ENCODE measurements at places on chromosomes 6 and 20.
A peak's percentile ranks its signal among the peaks of the same experiment; 100 is the strongest.

DNA sequence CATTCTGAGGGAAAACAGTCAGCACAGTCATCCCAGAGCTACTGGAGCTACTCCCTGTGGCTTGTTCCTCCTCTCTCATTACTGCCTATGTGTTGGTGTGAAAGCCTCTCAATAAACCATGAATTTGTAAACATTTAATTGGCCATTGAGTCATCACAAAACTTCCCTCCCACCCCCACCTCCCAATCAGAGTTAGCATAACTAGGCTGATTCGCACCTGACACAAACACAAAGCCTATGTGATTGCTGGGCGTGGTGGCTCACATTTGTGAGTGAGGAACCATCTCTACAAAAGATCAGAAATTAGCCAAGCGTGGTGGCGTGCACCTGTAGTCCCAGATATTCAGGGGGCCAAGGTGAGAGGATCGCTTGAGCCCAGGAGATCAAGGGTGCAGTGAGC is 17.1 kb upstream of the SNTA1 start:
- DNase-seq, result no peak

DNA sequence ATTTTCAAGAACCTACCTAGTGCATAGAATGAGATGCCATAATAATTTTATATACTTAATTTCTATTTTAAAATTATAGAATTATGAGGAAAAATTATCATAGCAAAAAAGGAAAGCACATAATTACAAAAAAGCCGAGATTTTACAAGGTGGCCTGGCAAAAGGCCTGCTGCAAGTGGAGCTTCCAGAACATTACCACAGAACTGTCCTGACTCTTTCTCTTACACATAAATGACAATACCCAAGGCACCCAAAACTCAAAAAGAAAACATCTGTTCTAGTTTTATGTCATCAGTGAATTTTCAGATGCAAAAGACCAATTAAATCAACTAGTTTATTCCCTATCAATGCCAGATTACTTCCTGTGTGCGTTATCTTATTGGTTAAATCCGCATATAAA is 74.2 kb downstream of the FILIP1 start:
- no peak for DNase-seq

DNA sequence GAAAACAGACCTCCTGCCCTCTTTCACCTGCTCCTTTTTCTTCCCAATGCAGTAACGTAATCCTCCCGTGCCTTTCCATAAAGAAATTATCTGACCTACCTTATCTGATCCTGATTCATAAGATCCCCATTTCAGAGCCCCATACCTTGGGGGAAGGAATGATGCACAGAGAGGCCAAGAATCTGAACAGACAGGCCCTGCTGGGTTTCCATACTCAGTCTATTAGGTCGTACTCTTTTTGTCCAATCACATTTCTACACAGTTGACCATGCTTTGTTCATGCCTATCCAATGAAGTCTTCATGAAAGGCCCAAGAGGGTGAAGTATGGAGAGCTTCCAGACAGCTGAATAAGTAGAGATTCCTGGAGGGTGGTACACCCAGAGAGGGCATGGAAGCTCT is 25.3 kb downstream of the SRPK1 start:
- no peak for DNase-seq

DNA sequence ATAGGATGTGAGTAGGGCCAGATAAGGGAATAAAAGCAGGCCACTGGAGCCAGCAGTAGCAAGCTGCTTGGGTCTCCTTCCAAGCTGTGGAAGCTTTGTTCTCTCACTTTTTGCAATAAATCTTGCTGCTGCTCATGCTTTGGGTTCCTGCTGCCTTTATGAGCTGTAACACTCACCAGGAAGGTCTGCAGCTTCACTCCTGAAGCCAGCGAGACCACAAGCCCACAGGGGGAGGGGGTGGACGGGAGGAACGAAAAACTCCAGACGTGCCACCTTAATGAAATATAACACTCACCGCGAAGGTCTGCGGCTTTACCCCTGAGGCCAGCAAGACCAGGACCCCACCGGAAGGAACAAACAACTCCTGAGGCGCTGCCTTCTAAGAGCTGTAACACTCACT is 1324.4 kb upstream of the EYS start:
- no peak for DNase-seq

DNA sequence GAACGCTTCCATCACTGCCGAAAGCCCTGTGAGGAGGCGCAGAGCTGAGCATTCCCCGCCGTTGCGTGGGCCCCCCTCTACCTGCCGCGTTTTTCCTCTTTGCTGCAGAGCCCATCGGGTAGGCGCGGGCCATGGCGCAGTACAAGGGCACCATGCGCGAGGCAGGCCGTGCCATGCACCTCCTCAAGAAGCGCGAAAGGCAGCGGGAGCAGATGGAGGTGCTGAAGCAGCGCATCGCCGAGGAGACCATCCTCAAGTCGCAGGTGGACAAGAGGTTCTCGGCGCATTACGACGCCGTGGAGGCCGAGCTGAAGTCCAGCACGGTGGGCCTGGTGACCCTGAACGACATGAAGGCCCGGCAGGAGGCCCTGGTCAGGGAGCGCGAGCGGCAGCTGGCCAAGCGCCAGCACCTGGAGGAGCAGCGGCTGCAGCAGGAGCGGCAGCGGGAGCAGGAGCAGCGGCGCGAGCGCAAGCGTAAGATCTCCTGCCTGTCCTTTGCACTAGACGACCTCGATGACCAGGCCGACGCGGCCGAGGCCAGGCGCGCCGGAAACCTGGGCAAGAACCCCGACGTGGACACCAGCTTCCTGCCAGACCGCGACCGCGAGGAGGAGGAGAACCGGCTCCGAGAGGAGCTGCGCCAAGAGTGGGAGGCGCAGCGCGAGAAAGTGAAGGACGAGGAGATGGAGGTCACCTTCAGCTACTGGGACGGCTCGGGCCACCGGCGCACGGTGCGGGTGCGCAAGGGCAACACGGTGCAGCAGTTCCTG is 693 bp downstream of the FAM50B start:
- DNase-seq, result no peak

- DNase-seq, result no peak
Measured at GRCh38 chr6:38169221-38169976, 349.9 kb downstream of the ZFAND3 start.

GRCh38 chr6:158854214-158855101 is 35.3 kb upstream of the EZR start:
- peak; percentile 58 for DNase-seq

DNA sequence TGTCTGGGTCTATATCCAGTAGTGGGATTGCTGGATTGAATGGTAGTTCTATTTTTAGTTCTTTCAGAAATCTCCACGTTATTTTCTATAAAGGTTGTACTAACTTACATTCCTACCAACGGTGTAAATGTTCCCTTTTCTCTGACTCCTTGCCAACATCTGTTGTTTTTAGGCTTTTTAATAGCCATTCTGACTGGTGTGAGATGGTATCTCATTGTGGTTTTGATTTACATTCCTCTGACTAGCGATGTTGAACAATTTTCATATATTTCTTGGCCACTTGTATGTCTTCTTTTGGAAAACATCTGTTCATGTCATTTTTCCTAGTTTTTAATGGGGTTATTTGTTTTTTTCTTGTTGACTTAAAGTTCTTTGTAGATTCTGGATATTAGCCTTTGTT is 99.3 kb downstream of the BMP2 start:
- DNase-seq, result no peak

GRCh38 chr20:39381595-39381994 is 419.5 kb downstream of the DHX35 start:
- DNase-seq, result no peak

DNA sequence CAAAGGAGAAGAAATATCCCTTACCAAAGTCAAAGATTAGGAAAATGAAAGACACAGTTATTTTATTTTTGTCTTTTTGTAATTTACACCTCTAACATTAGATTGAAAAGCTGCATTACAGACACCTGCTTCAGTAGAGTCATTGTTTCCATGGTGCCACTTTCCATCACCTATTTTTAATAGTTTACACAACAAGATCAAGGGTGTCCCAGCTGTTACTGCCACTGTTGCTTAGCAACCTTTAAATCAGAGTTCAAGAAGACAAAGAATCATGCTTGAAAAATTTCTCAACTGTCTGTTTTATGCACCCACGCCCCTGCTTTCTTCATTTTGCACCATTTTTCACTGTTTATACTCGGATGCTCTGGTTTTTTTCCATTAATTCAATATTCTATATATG is 668.2 kb upstream of the GJE1 start:
- DNase-seq, result no peak

GRCh38 chr6:145733207-145733606 is 2.1 kb downstream of the EPM2A start:
- DNase-seq, result no peak

- no peak for DNase-seq
Measured at GRCh38 chr6:136548582-136549299, 1.5 kb downstream of the MAP7 start.

- peak; percentile 11 for DNase-seq
Measured at GRCh38 chr20:45014671-45015415, 48.5 kb downstream of the STK4 start.

- peak; percentile 18 for DNase-seq
Measured at GRCh38 chr6:123804014-123804786, 535 bp downstream of the NKAIN2 start.

GRCh38 chr20:35490736-35491181 is 35.4 kb downstream of the CEP250 start:
- no peak for DNase-seq

DNA sequence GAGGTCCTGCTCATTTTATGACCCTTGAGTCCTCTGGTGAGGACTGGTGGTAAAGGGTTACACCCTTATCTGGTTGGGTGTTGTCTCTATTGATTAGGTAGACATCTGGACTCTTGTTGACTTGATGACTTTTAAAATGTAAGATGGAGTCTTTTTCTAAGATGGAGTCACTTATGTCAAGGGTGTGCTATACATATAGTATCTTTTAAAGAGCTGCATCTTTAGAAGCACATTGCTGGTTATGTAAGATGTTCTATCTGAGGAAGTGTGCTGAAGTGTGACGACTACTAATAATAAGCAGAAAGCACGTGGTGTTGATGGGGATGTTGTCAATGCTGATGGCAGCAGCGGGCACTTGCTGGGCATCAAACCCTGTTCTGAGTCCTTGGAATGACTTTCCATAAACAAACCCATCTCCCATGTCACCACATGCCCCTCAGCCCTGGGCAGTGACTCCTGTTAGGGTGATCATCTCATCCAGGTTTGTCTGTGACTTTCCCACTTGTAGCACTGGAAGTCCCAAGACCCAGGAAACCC is 229.6 kb downstream of the EYA2 start:
- no peak for DNase-seq

DNA sequence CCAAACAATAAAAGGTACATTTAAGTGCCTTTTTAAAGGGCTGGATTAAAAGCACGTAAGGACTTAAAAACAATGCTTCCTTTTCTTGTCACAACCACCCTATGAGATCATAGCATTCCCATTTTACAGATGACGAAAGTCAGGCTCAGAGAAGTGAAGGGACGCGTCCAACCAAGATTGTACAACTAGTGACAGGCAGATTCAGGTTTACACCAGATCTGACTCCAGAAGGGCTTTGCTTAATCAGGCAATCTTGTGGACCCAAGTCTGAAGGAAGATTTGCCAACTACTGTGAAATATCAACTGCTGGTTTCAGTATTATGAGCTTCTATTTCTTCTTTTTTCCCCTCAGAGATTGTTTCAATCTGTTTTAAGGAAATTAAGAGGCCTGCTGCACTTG is 877 bp downstream of the ENPP4 start:
- no peak for DNase-seq

GRCh38 chr20:7094438-7094997 is 327.0 kb downstream of the BMP2 start:
- DNase-seq, result peak; percentile 50

- DNase-seq, result no peak
Measured at GRCh38 chr20:3652676-3653596, 10.3 kb downstream of the GFRA4 start.

- DNase-seq, result no peak
Measured at GRCh38 chr6:89941031-89941762, 46.9 kb downstream of the GJA10 start.

DNA sequence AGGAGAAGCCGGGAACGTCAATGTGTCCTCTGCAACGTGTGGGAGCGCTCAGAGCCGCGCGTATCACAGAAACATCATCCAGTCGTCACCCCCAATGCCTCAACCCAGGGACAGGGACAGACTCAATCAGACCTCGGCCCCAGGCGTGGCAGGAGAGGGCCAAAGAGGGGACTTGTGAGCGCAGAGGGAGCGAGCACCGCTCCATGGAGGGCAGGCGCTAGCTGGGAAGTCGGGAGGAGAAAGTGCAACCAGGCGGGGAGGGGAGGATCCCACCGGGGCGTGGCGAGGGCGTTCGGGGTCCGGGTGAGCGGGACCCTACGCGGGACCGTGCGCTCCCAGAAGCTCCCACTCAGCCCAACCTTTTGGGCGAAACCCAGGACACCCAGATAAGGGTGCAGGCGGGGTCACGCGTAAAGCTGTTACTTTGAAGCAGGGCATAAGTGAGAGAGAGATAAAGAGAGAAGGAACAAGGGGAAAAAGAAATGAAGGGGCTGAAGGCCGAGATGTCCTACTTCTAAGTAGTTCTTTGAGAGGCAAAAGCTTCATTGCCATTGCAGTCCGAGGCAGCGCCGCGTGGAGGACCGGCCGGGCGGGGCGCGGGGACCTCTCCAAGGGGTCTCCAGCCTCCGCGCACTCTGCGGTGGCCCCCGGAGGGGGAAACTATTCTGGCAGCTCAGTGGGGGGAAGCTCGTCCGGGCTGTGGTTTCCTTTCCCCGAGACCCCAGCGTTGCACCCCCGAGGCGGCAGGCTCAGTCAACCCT is 862 bp upstream of the SOBP start:
- DNase-seq, result no peak

DNA sequence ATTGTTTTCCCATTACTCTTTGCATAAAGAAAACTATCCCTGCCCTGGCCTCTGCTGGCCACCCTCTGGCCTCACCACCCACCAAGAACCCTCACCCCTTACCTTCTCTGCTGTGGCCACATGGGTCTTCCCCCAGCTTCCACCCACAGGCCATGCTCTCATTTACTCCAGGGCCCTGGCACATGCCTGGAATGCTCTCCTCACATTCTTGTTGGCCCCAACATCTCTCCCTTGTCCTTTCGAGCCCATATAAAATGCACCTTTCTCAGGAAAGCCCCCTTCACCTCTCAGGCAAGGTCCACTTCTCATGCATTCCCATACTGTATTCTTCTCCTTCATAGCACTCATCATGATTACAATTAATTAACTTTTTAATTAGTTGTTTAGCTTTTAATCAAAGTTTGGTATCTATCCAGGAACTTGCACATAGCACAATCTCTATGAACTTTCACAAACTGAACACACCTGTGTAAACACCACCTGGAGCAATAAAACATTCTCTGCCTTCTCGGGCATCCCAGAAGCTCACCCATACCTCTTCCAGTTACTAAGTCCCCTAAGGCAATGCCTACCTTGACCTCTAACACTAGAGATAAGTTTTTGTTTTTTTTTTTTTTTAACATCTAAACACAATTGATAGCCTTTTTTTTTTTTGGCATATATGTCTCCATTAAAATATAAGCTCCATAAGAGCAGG is 617.2 kb downstream of the PTPRT start:
- no peak for DNase-seq

DNA sequence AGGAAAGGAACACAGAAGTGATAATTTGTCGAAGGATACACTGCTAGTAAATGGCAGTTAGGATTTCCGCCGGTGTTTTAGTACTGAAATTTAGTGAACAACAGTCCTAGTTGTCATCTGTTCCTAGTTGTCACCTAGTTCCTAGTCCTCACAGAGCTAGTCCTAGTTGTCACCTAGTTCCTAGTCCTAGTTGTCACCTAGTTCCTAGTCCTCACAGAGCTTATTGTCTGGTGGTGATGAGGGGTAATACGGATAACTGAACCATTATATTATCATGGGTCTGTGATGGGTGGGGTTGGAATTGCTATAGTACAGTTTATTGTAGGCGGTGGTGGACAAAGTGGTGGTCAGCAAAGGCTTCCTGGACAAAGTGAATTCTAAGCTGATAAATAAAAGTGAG is 1.8 kb downstream of the SNRNP48 start:
- DNase-seq, result no peak

GRCh38 chr6:139655783-139656705 is 281.6 kb upstream of the CITED2 start:
- DNase-seq, result no peak
